ENCODE measurements at places on chromosomes 3 and 15.

DNA sequence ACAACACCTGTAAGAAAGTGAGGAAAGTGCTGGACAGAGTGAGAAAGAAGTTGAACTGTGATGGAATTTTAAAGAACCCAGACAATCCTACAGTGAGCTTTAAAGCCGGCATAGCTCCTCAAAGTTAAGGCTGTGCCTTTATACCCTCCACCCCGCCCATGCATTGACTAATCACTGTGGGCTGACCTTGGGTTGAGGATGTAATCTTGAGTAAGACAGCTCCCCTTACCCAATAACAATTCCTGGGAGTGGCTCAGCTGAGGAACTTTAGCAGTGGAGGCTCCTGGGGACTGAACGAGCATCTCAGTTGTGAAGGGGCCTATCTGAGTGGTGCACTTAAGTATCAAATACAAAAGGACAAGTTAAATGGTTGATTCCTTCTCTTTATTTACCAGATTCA is 35.7 kb upstream of the ZNF770 start:
- DNase-seq: no peak

DNA sequence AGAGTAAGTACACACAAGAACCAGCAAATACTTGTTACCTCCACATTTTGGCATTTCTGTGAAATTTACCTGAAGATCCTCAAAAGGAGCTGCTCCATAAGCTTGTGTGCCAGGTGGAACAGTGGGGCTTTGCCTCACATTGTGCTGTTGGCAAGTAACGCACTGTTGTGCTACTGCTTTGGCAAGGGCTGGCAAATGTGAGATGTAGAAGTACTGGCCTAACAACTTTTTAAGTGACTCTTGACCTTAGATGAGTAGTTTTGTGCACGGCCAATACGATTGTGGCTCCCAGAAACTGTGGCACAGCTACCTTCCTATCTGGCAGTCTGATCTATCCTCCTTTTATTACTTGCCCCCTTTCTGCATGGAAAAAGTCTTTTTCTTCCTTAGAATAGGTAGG is 337.0 kb downstream of the KCNH8 start:
- DNase-seq: no peak

DNA sequence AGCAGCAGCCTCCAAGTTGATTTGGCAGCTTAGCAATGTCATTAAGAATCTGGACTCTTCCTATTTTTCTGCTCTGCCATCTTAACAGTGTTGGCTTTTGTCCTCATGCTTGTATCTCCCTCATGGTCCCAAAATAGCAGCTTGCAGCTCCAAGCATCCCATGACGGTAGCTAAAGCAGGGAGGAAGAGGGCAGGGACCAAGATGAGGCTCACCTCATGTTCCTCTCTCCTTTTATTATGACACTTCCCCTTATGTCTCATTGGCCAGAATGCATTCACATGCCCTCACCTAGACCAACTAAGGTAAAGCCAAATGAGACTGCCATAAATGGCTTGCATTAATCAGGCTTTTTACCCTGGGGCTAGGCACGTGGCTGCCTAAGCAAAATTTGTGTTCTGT is 382.4 kb downstream of the SHQ1 start:
- no peak for DNase-seq

DNA sequence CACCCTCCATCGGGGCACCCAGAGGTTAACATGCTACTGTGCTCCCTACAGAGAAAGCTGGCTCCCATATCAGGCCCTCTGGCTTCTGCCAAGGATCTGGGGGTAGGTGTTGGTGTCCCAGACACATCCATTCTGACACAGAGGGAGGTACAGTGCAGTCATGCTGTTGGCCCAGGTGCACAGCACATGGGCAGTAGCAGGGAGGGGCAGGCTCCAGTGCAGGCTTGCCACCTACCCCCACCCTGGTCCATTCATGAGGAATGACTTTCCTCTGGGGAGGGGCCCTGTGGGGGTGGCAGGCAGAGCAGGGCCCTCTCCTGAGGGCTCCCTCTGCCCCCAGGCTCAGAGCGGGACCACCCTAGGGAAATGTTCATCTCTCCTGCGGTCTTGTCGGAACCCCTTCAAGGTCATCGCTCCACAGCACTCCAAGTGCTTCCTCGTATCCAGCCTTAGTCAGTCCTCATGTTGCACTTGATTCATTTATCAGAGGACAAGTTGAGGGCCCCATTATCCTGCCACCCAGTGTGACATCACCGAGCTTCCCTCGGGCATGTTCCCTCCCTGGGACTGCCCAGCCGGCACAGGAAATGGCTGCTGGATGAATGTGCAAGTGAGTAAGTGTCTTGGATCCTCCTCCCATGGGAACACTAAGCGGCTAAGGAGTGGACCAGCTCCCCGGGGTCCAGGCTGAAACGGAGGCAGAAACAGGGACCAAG is 10.0 kb downstream of the DUSP7 start:
- no peak for DNase-seq

GRCh38 chr3:156693166-156693565 is 18.8 kb downstream of the TIPARP start:
- no peak for DNase-seq

- DNase-seq: no peak
These were observed 102.5 kb downstream of the AKAP13 start for GRCh38 chr15:85482894-85483293.

DNA sequence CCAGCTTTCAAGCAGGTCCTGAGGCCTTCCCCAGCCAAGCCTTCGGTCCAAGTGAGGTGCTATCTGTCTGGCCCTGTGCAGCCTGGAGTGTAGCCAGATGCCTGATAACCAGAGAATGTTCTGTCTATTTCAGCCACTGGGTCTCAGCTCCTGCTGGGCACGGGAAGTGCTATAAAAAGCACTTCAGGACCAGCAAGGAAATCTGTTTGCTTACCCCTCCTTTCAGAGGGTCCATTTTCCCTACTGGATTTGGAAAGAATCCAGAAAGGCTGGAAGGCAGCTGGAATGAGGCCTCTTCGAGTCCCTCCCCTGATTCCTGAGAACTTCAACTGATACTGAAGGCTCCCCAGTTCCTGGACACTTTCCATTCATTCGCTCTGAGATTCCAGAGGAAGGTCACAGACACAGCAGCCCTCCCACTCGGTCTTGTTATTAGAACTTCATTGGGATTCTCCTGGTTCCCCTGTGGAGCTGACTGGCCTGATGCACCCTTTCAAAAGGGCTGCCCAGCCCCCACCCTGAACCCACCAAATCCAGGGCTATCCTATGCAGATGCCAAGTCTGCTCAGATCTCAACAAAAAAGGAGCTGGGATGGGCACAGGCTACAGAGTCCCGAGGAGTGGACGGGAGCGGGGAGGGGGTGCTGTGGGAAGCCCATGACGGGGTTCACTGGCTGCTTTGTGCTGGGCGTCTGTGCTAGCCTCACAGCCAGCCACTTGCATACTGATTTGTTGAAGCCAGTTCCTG is 70.4 kb downstream of the UMPS start:
- no peak for DNase-seq

GRCh38 chr3:187616307-187616972 is 53.8 kb downstream of the SST start:
- DNase-seq: peak; percentile 12

DNA sequence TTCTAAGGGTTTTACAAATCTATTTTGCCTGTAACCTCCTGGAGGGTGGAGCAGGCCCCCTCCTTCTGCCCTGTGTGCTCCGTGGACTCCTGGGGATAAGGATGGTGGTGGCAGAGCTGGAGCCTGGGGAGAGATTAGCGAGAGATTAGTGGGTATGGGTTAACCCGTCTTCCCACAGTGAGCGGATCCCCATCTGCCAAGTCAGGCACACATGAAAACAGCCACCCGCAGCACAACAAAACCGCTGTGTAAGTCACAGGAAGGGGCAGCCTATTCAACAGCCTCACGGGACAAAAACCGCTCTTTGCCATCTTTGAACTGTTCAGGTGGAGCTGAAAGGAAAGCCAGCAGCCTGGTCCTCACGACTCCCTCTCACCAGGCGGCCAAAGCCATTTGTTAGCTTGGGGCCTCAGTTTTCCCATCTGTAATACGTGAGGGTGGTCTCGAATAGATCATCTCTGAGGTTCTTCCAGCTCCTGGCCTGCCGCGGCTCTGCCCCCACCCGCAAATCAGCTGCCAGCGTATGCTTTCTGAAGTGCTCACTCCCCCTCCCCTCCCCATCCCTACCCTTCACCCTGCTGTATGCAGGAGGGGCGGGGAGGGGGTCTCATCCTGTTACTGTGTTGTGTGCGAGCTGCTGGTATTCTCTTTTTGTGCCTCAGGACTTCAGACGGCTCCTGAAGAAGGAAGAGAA is 43.6 kb downstream of the PDIA5 start:
- DNase-seq: no peak

GRCh38 chr3:159937561-159938166 is 51.0 kb upstream of the IL12A start:
- DNase-seq: no peak

DNA sequence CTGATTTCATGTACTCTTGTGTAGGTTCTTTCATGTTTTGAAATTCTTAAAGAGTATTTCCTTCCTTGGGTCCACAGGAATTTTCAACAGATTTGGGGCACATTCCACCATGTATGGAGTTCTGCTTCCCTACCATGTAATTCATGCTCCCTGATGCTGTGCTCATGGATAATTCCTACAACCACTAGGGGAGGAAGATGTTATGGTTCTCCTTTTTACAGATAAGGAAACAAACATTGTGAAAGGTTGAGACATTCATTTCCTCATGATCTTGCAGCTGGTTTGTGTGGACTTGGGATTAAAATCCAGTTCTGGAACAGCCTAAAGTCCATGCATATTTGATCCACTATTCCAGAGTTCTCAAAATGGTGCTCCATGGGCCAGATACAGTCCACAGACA is 174.9 kb upstream of the FRMD4B start:
- DNase-seq: no peak

DNA sequence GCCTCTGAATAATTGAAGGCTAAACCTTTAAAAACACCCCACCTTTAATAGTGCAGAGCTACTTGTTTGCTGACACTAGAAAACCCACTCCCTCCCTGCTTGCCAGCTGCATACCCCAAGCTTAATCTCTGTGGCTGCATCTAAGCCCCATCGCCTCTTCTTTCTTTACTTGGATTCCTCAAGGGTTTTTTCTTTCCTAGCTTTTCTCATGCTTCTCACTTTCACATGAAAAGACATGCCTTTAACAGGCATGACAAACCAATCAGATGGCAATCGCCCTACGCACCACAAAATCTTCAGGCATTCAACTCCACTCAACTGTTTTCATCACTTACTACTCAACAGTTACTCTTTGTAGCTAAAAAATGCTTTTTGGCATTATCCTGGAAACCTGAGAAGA is 77.5 kb downstream of the PLD1 start:
- DNase-seq: no peak

DNA sequence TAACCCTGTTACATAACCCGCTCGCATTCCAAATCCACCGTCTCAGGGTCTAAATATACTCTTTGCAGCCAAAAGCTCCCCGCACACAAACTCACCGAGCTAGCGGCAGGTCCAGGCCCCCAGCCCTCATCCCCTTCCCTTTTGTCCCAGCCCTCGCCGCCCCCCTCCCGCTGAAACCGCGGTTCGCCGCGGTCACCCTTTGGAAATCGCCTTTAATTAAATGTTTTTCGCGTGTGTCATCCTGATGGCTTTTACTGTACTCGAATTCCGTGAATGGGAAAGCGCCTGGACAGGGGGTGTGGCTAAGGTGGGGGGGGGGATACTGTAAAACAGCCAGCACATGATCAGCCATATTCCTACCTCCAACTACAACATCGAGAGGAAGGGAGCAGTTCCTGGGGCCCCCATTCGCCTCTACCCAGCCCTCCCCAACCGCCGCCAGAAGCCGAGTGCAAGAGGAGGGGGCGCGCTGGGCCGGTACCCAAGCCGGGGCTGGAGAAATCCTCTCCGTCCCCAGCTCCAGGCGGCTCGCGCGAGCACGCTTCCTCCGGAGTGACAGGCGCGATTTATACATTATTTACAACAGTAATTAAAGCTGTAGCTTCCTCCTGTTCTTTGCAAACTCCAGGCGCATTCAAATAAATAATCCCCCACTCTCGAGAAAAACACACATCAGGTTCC is 1.7 kb downstream of the RORA start:
- no peak for DNase-seq

DNA sequence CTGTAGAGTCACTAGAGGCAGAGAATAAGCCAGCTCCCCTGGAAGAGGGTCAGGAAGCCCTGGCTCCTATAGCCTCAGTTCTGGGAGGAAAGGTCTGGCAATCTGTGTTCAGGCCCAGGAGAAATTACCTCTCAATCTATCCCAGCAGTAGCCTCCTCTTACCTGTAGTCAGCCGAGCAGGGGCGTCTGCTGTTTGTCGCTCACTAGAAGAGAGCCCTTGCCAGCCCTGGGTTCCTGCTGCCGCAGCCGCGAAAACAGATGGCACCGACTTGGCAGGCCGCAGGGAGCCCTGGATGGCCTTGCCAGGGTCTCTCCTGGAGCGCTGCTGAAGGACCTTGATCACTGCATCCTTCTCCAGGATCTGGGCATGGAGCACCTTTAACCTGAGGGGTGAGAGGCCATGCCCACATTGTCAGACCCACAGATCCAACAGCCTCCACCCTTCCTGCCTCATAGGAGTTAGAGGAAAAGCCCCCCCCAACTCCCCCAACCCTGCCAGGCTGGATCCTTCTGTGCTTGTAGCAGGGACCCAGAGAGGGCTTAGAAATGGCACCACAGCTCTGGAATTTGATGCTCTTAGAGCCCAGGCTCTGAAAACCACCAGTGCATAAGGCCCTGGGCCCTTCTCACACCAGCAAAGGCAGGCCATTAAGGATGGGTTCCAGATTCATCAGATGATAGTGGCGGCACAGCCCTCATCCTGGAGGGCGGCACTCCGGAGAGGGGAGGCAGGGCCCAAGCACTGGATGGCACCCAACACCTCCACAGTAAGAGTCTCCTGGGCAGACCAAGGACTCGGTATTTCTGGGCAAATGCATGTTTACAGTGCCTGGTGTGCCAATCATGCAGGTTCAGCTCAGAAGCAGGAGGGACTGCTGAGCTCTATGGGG is 14.9 kb downstream of the AMOTL2 start:
- DNase-seq: no peak

DNA sequence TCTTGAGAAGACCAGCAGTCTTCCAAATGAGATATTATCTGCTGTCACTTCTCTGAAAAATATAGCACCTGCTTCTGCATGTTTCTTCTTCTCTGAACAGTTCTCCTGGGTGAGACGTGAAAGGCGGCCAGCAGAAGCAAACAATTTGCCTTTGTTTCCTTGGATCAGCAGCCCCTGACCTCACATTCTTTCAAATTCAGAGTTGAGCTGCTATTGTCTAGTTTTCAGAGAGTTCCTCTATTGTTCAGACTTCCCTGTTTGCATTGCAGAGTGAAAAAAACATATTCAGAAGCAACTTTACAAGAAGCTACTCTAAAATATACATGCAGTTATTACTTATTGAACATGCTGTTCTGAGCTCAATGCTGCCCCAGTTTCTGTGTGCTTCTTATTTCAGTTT is 653.6 kb downstream of the NAALADL2 start:
- no peak for DNase-seq

DNA sequence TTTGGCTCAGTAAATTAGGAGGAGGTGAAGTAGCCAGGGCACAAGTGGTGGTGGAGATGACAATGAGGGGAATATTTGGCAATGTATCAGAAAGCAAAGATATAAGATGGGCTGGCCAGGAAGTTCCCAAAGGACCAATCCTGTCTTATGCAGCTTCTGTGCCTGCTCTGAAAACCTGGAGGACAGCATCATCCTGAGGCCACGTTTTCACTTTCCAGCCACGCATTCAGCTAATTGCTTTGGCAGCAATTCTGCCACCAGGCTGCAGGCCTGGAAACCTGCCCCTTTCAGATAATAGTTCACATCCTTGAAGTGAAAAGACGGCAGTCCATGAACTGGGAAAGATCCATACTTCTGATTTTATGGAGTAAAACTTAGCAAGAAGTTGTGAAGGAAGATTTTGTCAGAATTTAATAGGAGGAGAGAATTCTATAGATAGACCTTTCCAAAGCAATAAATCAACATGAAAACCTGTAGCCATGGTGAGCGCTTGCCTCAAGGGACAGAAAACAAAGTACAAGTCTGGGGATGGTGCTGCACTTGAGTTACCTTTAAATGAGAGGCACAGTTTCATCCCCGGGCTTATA is 682.5 kb downstream of the GRM7 start:
- no peak for DNase-seq
